ENCODE measurements at places on chromosomes 5 and 9. TPM values are rescaled to one million over a fixed set of nuclear protein-coding genes. Genes with fewer than 3 reads are reported as not detected.
A peak's percentile ranks its signal among the peaks of the same experiment; 100 is the strongest.

DNA sequence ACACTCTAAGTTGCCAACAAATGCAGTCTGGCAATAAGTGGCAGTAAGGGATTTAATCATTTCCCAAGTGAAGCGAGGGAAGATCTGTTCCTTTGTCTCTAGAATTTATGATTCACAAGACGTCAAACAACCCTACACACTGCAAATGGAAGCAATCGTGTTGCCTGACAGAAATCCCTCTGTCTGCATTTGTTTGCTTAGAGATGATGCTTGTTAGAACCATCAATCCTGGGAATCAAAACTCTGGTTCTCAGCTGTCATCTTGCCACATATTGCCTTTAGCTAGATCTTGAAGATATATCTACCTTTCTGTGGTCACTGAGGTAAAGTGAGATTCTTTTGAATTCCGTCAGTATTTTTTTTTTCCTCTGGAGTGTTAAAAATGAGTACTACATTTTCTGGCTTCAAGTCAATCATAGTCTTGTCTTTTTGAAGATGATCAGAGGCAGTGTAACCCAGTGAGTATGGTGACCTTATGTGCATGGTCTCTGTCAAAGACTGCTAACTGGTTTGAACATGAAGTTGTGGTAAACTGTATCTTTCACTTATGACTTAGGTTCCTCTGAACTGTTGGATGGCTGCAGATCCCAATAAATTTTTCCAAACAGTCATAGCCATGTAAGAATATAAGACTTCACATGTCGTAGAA lies 106.4 kb upstream of the STARD4 start:
- DNase-seq: no peak

GRCh38 chr5:14272548-14273205 lies 129.5 kb downstream of the TRIO start:
- no peak for DNase-seq

DNA sequence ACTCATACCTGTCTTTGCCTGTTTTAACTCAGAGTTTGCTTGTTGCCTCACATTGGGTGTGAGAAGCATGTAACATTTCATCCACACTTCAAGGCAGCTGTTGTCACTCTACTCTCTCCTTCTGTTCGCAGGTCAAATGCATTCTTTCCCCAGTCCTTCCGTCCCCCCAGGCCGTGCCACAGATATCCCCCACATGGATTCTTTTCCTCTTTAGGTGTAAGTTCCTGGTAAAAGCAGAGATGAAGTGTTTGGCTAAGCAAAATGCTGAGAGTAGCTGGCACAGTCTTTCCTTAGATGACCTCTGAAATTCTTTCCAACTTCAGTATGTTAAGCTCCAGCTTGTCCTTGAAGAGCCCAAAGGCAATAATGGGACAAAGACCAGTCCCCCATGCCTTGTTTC lies 328.2 kb downstream of the SLIT3 start:
- DNase-seq: peak; percentile 69

- peak; percentile 40 for DNase-seq
These were observed 860 bp upstream of the MARCHF6 start for GRCh38 chr5:10352430-10353240.

DNA sequence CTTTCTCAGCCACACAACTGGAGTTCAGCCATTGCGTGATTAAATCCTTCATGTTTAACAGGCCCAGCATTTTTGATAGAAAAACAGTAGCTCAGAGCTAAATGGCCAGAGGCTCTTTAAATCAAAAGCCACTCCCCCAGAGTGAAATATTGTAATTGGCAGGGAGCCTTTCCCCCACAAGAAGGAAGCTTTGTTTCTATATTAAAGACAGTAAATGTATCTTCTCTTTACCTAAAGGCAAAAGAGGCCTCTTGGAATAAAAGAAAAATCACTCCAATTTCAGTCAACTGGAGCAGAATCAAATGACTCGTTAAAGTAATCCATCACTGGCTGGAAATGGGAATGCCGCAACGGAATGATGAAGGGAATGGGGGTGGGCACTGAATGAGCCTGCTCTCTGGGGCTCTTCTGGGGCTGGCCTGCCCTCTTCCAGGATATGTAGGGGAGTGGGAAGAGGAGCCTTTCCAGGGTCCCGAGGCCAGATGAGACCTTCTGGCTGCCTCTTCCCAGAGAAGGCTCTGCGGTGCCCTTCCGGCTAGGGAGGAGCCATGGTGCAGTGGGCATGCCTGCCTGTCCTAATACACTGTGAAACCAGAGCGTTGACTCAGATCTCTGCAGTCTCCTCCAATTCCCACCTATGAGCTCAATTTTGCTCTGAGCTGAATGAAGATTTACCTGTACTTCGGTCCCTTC lies 45.2 kb downstream of the ANKDD1B start:
- DNase-seq: no peak

GRCh38 chr5:167792514-167792913 lies 498.9 kb upstream of the WWC1 start:
- DNase-seq: no peak

GRCh38 chr9:752201-752600 lies 89.3 kb upstream of the DMRT1 start:
- DNase-seq: no peak

DNA sequence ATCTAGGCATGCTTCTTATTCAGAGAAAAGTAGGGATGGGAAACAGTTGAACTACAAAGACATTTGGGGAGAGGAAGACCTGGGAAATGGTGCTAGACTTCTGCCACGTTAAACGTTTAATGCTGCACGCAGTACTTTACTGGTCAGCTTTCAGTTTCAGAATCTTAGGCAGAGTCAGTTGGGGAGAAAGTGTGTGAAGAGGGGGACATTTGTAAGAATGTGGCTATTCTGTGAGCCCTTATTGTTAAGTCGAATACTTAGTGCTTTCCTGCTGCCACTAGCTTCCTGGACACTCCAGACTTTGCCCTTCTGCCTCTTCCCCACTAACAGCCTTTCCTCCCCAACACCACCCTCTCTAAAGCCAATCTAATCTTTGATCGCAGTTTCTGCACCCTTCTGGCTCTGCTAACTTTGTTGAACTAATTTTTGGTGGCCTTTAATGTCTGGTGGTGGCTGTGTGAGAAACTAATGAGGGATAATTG lies 6.1 kb downstream of the CYSTM1 start:
- DNase-seq: no peak

GRCh38 chr5:65695896-65696295 lies 26.0 kb downstream of the SGTB start:
- DNase-seq: no peak

GRCh38 chr9:103731541-103731940 lies 362.6 kb upstream of the SMC2 start:
- no peak for DNase-seq

Gene LSM11
- total RNA-seq: 3.0 TPM

Gene CCDC152
- 1.5 TPM for total RNA-seq

Gene SYNPO
- 2.7 TPM for total RNA-seq

Gene NR5A1
- 0.12 TPM for total RNA-seq
